ENCODE measurements at places on chromosomes 3 and 15.

DNA sequence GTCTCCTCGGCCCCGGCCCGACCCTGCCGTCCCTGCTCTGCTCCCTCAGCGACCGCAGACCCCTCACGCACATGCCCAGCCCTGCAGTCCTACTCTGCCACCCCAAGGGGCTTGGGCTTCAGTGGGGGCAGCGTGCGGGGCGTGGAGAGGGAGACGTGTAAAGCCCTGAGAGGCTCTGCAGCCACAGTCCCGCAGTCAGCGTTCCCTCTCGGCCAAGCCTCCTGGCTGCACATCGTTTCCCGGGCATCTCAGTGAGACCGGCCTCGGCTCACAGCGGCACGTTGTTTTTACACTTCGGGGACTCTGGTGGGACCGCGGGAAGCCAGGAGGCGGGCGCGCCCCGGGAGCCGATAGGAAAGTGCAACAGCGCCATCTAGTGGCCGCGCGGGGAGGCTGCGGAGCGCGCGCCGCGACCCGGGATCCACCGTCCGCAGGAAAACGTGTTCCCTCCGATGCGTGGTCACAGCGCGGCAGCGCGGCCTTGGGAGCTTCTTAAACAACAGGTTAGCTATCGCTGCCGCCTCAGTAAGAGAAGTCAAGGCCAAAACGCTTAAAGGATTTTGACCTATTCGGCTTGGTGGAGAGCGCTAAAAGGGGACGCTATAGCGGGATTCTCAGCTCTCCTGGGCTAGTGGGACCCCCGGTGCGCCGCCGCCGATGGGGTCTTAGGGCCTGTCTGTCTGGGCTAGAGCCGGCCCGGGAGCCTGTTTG is 226.8 kb upstream of the IGF1R start:
- DNase-seq: peak; percentile 53

GRCh38 chr3:115845986-115846385 is 222.7 kb downstream of the GAP43 start:
- DNase-seq: no peak

GRCh38 chr15:50945725-50946124 is 37.2 kb downstream of the AP4E1 start:
- peak; percentile 34 for DNase-seq

DNA sequence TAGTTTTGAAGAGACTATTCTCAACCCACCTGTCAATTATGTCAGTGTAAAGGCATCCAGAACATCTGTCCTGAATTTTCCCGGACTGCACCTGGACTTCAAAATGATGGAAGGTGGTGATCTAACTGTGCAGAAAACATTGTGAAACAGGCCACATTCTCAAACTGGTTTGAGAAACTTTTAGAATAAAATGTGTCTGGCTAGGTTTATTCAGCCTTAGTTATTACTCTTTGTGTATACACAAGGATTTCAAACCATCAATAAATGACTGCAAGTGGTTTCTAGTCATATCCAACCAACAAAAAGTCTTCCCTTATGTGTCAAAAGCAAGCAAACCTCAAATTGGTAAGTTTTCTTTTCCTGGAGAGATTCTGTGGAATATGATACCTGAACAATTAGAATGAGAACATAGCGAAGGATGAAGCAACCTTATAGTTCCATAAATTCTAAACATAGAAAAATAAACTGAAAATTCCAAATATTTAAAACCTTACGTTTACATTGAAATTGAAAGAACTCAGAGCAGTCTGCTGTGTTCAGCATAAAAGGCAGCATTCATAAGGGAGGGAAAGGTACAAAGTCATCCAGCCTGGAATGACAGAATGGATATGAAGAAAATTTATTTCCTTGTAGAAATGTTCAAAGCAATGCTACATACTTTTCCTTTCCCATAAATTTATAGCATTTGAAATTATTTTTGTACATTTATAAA is 306.6 kb upstream of the TGFBR2 start:
- no peak for DNase-seq

DNA sequence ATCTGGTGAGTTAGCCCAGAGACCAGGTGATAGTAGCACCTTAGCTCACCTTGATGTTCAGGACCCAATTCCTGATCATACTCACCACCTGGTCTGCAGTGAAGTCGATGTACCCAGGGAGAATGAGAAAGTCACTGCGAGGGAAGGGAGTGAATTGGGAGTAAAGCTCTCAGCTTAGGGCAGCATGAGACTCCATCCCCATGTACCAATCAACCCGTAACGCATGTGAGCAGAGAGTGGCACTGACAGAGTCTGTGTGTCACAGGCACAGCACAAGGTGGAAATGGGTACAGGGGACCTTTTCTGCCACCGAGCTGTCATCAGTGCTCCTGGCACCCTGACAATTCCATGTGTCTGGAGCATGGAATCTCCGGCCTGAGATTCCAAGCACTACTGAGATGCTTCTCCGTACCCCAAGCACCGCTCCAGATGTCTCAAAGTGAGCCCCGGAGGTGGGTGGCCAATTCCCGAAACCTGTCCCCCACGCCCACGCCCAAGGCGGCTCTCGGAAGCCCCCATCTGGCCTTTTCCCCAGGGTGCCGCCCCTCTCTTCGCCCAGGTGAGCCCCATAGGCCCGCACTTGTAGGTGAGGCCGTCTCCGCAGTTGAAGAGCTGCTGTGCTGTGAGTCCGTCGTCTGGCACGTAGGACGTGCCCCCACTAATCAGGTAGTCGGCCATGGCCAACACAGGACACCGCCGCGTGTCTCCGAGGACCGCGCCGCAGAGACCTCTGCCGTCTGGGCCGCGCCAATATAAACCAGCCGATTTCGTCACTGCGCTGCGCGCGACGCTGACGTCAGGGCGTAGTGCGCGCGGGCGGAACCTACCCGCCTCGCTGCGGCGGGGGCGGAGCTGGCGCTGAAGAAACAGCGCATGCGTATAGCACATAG is at the start of gene IMPDH2:
TSS of gene IMPDH2 (minus strand) at position 726 of the 890 bp plus-strand sequence. CDS start at position 678, 48 bp downstream.
- DNase-seq: peak; percentile 98

DNA sequence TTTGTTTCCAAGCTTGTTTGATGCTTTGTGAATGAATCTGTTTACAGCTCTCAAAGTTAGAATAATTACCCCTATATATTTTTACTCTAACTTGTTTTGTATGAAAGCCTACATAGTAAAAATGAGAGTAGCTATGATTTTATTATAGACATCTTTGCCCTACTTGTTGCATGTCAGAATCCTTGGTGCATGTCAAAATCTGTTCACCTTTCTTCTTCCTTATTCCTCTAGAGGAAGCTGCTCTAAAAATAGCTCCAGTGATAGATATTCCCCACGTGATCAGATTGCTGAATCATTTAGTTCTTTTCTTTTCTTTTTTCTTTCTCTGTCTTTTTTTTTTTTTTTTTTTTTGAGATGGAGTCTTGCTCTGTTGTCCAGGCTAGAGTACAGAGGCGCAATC is 39.8 kb downstream of the LRRC49 start:
- no peak for DNase-seq

- DNase-seq: no peak
These were observed 62.8 kb downstream of the XXYLT1 start for GRCh38 chr3:195208183-195208582.

DNA sequence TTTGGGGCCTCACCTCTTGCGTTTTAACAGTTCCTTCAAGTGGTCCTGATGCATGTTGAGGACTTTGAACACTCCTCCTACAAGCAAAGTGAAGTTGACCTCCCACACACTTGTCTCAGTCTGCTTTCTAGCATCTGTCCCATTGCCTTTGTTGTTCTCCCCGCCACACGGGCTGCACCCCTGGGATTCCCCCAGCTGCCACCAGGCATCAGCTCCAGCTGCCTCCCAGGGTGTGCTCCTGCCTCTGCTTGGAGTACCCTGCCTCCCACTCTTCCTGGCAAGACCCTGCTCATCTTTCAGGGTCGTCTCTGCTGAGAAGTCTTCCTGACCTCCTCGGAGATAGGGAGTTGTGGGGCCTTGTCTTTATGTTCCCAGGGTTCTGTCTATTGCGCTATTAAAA is 52.2 kb downstream of the IGF1R start:
- no peak for DNase-seq

GRCh38 chr15:31130576-31131237 is 29.2 kb upstream of the TRPM1 start:
- DNase-seq: no peak

DNA sequence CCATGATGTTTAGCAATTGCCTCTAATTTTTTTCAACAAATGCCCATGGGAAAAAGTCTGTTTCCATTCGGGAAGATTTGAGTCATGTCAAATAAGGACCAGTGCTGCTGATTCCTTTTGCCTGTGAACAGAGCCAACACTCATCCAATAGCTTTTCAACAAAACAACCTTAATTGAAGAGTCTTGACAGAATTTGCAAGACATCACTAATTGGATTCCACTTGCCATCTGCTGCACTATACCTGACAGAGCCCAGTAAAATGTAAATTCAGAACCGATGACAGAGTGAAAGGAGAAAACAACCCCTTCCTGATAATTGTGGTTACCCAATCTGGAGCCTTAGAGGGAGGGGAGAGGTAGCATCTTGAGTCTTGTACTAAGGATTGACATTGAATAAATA is 426.7 kb downstream of the AGBL1 start:
- DNase-seq: no peak

GRCh38 chr3:56858331-56858730 is 56.6 kb upstream of the ARHGEF3 start:
- no peak for DNase-seq

DNA sequence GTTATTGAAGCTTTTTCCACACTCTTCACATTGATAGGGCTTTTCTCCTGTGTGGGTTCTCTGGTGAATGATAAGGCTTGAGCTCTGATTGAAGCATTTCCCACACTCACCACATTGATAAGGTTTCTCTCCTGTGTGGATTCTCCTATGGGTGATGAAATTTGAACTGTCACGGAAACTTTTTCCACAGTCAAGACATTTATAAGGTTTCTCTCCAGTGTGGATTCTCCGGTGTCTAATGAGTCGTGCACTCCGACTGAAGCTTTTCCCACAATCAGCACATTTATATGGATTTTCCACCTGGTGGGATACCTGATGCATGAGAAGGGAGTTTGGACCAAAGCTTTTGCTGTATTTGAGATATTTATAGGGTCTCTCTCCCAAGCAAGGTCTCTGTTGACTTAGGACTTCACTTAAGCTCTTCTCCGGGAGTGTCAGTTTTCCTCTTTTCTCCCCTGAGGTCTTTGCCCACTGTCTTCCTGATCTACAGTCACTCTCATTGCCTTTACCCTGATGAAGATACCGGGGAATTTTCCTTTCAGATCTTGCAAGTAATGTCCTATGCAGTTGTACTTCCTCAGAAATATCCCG is 9.4 kb downstream of the ZSCAN29 start:
- DNase-seq: no peak

All from PC-3 (cell line).